ENCODE measurements at places on chromosomes 7 and 10. TPM values are rescaled to one million over a fixed set of nuclear protein-coding genes. Genes with fewer than 3 reads are reported as not detected.

The ITPRID1 gene
- total RNA-seq = 0.21 TPM

DNA sequence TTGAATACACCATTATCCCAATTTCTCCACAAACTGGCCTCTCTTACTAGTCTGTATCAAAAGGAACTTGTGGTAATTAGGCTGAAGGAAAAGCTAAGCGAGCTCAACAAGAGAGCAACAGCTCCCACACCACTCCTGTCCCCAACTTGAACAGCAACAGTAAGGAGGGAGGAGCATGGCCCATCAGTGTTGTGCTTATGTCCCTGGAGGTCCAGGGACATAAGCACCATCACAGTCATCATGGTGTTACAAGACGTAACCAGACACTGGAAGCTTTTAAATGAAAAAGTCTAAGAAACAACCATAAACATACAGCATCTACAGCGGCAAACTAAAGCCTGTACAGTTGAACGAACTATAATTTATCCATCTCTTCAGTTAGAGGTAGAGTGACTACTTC, 989 bp downstream of the ERLIN1 start:
- DNase-seq = peak; percentile 50

The NPY4R2 gene
- not detected for total RNA-seq

DNA sequence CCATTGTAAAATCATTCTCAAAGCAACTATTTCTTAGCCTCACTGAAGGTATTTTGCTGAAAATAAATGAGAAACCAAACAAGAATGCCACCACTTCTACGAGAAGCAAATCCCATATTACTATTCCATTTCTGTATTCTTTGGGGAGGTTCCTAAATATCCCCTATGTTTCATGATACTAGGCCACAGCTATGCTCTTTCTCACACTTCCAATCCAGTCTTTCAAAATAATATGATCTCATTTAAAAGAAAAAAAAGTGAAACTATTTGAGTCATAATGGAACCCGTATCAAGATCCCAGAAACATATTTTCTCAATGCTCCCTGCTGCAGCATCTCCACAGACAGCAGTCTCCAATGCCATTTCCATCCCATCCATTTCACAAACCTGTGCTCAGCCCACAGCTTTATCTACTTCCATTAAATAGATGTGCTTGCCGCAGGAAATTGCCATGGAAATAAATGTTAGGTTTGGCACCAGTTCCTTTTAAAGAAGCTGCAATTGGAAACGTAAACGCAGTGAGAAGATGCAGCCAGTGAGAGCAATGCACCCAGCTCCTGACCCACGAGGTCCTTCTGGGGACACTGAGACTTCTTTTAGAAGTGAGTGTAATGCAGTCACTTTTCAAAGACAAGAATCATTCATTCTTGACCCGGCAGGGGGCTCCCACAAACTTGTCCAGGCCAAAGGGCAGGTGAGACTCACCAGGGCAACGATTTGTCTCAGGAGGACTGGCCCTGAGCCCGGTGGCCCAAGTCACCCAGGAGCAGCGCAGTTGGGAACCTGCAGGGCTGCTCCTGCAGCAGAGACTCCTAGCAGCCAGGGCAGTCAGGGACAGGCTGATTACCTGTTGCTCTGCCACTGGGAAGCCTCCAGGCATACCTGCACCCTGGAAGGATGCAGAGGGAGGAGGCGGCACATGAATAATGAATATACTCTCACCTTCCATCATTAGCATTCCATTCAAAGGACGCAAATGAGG, 99.6 kb downstream of the C10orf90 start:
- DNase-seq = no peak

The OPN1SW gene
- total RNA-seq = not detected

All from A673 (cell line).